GM12865 (cell line): ENCODE measurements at places on chromosomes 7 and 10.
A peak's percentile ranks its signal among the peaks of the same experiment; 100 is the strongest.

DNA sequence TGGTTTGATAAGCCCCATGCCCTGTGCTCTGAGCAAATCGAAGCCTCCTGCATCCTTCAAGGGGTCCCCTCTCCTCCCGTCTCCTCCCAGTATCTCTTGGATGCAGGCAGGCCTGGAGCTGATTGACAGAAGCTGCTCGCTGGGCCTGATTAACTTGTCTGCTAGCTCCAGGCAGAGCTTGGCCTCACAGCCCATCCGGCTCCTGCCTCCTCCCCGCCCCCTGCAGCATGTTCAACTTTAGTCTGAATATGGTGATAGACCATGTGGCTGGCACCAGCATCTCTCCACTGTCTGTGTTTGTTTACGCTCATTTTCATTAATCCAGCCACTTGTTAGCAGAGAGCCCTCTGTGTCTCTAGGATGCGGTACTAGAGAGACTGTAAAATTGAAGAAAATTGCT, 432.2 kb downstream of the DPP6 start:
- no peak for DNase-seq

DNA sequence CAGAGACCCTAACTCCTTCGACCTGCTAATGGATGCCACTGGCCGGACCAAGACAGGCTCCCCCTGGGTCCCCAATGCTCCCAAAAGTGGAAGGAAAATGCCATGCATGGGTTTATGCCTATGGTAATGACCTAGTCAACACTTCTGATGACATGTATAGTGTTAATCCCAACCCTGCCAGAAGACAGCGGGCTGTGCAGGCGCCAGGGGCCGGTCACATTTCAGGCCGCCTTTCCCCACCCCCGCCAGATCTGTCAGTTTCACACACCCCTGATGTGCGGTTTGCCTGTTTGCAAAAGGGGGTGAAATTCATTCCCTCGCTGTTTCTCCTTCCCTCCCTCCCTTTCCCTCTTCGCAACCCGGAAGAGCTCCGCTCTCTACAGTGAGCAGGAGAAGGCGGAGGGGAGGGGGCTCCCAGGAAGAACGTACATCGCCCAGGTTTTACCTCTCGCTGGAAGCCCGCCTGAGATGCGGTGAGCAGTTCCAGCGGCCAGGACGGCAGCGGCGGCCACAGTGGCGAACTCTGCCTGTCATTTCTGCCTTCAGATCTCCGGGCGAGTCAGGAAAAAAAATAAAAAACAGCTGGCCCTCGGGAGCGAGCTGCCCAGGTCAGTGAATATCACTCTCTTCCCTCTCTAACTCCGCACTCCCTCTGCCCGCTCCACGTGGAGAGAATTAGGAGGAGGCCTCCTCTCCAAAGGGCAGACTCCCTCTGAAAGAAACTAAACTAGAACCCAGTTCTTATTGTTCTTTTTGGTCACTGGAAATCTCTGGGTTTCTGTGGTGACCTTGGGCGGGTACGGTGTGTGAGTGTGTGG, 9.4 kb upstream of the GATA3 start:
- DNase-seq, result no peak

GRCh38 chr7:127899411-127899810, 131.8 kb downstream of the LRRC4 start:
- DNase-seq, result no peak

DNA sequence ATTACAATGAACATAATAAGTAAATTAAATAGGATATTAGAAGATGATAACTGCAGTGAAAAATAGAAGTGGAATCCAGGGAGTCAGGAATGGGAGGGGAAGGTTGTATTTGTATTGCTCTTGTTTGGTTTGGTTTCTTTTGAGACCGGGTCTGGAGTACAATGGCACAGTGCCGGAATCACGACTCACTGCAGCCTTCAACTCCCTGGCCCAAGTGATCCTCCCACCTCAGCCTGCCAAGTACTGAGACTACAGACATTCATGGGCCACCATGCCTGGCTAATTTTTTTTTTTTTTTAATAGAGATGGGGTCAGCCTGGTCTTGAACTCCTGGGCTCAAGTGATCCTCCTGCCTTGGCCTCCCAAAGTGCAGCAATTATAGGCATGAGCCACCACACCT, 59.9 kb upstream of the LRRC4 start:
- DNase-seq, result no peak

DNA sequence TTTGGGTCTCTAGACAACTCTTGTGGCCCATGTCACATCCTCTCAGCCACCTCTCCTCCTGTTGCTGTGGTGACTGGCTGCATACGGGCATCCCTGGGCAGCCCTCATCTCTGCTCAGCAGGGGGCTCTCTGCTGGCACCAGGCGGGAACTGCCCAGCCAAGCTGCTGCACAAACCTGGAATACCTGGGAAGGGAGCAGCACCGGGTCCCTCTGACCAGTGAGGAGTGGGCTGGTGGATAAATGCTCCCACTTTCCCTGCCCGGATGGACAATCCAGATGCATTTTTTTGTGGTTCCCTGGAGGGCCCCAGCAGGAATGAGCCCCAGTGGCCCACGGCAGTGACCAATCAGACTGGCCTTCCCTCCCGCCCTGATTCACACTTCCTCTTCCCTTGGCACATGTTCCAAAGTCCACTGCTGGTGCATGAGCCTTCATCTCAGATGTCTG, 21.9 kb downstream of the GRID1 start:
- no peak for DNase-seq

- peak; percentile 68 for DNase-seq
These were observed 73.1 kb upstream of the UCN3 start for GRCh38 chr10:5291501-5292195.

DNA sequence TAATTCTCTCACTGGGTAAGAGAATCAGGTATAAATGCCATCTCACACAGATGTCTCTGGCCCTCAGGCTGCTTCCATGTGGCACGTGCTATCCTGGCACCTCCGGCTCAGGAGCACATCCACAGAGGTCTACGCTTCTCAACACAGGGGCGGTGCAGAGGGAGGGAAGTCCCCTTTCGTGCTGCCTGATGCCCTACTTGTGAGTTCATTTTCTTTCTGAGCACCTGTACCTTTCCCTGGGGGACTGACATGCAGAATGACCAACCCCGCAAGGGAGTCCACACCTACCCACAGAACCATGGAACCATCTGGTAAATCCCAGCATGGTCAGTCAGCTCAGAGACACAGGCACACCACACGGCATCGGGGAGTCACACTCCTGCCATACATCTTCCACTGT, 99.0 kb upstream of the SAMD8 start:
- DNase-seq, result peak; percentile 76

DNA sequence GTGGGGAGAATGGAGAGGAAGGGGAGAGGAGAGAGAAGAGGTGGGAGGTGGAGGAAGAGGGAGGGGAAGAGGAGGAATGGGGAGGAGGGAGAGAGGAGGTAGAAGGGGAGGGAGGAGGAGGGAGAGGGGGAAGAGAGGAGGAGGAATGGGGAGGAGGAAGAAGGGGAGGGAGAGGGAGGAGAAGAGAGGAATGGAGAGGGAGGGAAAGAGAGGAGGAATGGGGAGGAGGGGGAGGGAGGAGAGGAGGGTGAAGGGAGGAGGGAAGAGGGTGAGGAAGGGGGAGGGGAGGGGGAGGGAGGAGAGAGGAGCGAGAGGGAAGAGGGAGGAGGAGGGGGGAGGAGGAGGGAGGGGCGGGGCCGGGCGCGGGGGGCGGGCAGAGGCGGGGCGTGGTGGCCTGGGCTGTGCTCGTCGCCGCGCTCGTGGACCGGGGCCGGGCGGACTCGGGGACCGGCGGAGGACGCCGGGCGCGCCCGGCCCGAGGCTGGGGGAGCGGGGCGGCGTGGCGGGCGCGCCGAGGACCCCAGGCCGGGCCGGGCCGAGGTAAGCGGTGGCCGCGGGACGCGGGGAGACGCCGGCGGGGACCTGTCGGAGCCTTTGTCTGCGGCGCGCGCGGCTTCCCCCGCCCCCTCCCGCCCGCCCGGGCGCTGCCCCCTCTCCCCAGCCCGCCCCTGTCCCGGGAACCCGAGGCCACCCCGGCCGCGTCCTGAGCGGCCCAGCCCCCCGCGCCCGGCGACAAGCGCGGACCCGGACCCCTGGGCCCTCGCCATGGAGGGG, at the start of gene SLC29A4:
Gene SLC29A4, plus strand, starts transcription at position 401 of the 774 bp plus-strand sequence. CDS start 4,874 bp downstream, outside the sequence.
- peak; percentile 15 for DNase-seq

DNA sequence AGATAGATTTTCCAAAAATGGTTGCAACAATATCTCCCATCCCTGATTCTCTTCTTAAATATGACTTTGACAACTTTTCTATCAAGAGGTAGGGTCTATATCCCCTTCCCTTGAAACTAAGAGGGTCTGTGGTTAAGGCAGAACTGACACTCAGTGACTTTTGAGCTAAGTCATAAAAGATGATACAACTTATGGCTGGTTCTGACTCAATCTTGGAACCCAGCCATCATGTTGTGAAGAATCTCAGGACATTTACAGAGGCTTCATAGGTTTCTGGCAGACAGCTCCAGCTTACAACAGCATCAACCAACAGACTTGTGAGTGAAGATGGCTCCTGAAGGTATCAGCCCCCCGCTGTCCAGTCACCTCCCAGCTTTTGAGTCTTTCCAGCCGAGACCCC, 203.5 kb downstream of the RNLS start:
- no peak for DNase-seq

- peak; percentile 26 for DNase-seq
These were observed 645.7 kb downstream of the ANKRD7 start for GRCh38 chr7:118870187-118870586.

DNA sequence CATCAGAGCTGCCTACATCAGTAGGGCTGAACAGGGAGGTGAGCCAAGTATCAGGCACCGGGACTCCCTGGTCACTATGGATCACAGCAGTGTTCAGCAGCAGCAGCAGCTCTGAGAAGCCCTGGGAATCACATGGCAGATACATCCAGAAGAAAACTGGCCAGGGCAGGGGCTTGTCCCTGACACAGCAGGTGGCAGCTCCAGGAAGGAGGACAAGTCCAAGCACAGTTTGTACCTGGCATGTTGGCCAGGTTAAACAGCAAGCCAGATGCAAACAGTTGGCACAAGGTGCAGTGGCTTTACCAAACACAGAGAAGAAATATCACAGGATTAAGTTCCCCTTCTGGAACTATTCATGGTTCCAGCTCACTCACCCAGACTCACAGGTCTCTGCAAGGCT, 139.4 kb downstream of the KCNMA1 start:
- DNase-seq, result no peak

DNA sequence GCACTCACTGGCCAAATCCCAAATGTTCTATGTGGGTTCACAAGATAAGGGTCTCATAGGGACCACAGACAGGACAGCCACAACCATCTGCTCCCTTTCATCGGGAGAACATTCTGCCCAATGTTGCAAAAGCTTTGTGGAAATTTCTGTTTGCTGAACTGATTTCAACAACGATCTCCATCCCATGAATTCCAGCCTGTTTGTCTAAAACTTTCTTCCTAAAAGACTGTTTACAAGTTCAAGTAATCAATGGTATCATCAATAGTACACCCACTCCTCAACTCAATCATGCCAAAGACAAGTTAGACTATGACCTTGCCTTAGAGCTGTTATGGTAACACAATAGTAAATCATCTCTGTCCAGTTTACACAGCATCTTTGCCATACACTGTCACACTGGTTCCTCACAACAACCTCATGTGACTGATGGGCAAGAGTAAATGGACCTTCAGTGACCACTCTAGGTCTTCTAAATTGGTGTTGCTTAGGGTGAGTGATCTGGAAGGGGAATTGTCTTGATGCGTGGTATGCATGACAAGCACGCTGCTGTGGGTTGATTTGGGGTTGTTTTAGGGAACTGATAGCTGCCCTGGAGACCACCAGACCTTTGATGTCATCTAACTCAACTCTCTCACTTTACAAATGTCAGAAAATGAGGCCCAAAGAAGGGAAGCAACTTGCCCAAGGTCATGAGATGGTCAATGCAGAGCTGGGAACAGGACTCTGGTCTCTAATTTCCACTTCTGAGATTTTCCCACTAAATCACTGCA, 95.1 kb downstream of the PPP1R3C start:
- no peak for DNase-seq
